HepG2 (cell line): ENCODE measurements at places on chromosomes 11 and 22. TPM values are rescaled to one million over a fixed set of nuclear protein-coding genes. Genes with fewer than 3 reads are reported as not detected.
A peak's percentile ranks its signal among the peaks of the same experiment; 100 is the strongest.

GRCh38 chr11:27909386-27909785, 198.6 kb downstream of the KIF18A start:
- DNase-seq: no peak

DNA sequence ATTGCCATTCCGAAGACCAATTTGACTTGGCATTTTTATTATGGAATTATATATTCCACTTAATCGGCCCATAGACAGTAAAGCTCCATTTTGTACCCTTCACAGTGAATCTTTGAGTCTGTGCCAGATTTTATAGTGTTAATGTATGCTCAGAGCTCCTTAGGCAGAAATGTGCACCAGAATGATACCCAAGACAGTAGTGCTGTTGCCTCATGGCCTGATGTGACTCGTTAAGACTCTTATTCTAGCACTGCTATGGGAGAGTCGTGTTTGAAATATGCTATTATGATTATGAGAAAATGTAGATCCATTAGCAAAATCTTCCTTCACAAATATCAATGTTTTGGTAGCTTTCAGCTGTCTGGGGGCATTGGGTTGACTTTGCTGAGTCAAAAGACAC, 209.8 kb upstream of the RAG2 start:
- DNase-seq: no peak

DNA sequence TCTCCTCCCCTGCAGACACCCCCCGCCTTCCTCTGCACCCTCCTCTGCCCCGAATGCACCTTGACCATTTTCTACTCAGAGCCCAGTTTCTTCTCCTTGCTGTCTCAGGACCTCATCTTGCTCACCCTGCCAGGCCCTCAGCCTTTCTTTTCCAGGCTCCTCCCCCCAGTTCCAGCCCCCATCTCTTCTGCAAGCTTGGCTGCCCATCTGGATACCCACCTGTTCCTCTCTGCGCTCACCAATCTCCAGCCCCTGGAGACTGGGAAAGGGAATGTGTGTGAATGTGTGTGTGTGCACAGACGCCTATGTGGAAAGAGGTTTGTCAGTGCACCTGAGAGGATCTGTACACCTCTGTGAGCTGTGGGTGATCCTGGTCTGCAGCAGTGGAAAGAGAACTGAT, 36.4 kb downstream of the SLC22A12 start:
- DNase-seq: no peak

DNA sequence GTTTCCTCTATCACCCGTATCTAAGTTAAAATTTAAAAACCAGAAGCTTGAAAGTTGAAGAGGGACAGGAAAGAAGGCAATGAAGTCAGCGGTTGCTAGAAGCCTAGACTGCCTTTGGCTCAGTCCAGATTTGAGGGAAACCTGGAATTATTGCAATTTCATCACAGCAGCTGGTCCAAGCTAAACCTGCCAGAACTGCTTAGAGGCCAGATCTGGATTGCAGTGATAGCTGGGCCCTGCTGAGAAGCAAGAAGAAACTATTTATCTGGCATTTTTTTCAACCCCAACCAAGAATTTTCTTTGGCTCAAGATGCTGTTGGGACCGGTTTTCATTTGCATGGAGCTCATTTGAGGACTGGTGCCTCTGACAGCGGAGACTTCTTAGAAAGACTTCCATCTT, 121.5 kb upstream of the TEAD1 start:
- no peak for DNase-seq

- DNase-seq: no peak
Measured at GRCh38 chr11:34770111-34770510, 146.1 kb downstream of the APIP start.

The C11orf21 gene
- total RNA-seq: not detected in 2 replicates

DNA sequence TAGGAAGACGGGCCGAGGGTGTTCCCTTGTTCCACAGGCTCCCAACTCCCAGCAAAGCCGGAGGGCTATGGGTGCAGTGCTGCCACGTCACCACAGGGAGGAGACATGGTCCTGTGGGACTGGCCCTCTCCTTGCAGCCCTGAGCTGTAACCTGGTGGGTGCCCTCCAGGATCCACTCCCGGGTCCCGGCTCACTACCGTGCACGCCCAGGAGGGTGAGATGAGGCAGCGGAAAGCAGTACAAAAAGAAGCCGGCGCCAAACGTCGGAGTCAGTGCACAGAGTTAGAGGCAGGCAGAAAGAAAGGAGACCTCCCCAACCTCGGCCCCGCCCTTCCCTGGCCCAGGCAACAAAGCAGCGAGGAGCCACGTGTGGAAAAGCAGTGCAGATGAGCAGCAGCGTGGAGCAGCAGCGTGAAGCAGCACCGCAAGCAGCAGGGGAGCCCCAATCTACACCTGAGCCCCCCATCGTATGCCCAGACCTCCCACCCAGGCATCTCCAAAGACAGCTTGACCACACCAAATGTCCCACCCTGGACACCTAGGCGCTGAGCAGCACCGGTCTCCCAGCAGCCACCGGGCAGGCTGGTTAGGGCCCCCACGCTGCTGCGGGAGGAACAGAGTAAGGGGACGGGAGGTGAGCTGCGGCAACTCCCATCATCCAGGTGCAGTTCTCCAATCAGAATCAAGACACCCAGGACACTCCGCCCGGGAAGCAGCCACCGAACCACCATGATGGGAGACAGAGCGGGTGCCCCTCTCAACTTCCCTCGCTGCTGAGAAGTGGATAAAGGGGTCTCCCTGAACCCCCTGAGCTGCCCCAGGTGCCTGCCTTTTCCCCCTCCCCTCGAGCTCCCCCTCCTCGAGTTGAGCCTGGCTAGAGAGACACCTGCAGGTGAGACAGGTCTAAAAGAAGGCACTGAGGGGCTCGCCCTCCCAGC, 28.8 kb downstream of the IGSF9B start:
- DNase-seq: peak; percentile 36

The C11orf87 gene
- total RNA-seq: not detected in 2 replicates

- DNase-seq: no peak
Measured at GRCh38 chr11:59416613-59417012, 9.6 kb downstream of the OR5A2 start.

The SEPTIN3 gene
- not detected in 2 replicates for total RNA-seq

The UPB1 gene
- total RNA-seq: 0.60 and 1.2 TPM in 2 replicates

DNA sequence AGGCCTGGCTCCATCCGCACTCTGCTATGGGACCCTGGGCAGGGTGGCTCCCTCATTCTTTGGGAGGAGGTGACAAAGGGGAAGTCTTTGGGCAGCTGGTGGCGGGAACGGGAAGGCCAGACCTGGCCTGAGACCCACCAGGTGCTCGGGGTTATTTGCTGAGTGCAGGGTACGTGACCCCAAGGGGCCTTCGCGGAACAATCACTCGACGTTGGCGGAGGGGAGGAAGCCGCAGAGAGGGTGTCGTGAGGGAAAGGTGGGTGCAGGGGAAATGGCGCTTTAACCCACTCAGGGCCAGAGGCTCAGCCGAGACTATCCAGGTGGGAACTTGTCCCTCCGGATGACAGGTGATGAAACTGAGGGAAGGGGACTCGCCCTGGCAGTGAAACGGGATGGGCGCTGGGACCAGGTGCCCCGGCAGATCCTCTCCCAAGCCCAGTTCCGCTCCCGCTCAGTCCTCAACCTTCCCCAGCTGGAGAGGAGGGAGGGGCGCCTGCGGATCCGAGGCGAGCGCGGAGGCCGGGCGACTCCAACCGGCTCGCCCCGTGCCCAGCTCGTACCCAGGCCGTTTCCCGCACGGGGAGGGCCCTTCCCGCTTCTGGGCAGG, 911 bp downstream of the A4GALT start:
- DNase-seq: no peak

- DNase-seq: no peak
Measured at GRCh38 chr11:121670805-121671282, 218.1 kb upstream of the SORL1-AS1 start.

GRCh38 chr11:75325713-75326438, 25.6 kb downstream of the ARRB1 start:
- no peak for DNase-seq

- DNase-seq: no peak
Measured at GRCh38 chr11:118245936-118246562, 6.1 kb downstream of the MPZL3 start.

DNA sequence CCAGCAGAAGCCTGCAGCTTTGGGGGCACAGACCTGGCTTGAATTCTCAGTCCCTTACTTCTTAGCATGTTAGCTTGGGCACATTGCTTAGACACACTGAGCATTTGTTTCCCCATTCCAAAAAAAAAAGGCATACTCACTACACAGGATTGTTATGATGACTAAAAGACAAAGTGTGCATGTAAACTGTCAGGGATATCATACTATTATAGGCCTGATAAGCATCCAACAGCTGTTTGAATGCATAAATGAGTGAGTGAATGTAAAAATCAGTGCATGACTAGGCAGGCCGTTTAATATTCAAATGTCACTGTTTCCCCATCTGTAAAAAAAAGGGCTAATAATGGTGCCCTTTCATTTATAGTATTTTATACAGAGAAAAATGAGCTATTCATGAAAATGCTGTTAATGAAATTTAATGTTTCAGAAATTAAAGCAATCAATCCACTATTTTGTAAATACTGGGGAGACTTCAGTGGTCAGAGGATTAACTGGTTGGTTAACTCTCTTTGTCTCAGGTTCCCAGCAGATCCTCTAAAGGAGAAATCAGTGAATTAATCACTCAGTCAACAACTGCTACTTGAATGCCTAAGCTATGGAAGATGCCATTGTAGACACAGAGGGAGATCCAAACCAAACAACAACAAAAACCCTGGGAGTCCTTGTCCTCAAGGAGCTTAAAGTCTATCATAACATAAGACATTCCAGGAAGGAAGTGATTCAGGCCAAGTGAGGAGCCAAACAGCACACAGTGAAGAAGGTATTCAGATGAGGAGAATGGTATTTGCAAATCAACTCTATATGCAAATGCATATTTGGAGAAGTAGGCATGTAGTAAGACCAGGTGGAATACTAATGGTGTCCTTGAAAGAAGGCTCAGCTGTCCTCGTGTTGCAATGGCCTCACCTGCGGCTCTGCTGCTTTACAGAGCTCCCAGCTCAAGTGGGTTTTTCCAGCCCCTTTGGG, 26.8 kb downstream of the BARX2 start:
- DNase-seq: no peak

- DNase-seq: no peak
Measured at GRCh38 chr22:49112176-49112575, 715.5 kb downstream of the BRD1 start.

DNA sequence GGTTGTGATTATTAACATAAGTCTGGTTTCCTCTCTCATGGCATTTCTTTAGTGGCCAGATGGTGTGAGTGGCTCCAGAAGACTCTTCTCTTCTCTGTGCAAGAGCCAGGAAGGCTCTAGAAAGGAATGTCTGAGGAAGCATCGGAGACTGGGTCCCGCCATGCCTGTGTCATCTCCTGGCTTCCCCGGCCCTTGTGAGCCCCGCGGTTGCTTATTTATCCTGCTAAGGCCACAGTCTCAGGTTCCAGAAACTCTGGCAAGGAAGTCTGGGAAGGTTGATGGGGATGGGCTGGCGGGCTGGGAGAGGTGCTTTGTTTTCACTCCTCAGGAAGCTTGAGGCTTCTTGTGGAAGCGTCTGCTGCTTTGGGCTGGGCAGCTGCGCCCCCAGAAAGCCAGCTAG, 18.9 kb downstream of the BCR start:
- no peak for DNase-seq

GRCh38 chr11:11450744-11451362, 97.8 kb upstream of the CSNK2A3 start:
- DNase-seq: no peak

The NOX4 gene
- not detected in 2 replicates for total RNA-seq

DNA sequence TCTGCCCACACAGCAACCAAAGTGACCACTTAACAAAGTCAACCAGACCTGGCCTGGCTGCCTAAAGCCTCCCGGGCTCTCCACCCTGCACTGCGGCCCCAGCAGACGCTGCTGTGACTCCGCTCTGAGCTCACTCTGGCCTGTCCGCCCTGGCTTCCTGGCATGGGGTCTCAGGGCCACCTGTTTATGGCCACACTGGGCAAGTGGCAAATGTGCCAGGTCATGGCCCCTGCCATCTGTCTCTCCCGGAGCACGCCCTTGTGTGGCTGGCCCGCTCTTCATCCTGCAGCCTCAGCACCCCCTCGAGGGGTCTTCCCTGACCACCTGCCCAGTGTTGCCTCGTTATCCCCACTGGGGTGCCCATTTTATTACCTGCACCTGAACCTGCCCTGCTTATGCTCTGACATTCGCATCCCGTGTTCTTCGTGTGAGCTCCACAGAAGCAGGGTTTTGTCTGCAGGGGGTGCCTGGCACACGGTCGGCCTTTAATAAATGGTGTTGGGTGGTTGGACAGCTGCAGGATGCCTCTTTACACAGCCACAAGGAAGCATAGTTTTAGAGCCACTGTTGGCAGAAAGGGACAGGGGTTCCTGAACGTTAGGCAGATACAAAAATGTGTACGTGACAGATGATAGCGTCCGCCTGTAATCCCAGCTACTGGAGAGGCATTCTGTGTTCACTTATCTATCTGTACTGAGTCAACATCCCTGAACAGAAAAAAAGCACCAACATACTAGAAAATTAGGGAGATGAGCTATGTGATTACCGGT, 785.6 kb downstream of the TBC1D22A start:
- no peak for DNase-seq

DNA sequence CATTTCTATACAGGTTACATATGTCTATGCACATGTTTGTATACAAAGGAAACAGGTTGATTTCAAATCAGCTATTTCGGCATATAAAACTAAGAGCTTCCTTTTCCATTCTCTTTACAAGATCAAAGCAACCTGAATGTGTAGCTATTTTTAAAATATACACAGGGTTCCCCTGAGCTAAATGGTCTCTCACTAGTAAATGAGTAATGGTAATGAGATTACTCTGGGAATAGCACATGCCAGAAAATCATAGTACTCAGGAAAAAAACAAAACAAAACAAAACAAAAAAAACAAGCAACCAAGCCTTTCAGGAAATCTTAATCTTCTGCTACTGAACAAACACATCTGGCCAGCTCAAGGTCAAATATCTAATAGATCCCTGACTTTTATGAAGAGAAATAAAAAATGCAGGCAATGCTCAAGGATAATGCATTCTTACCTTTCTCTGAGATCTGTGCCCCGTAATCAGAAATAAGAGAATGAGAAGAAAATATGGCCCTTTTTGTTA, 156.6 kb upstream of the POU2AF2 start:
- no peak for DNase-seq
